ENCODE measurements at places on chromosomes 3 and 15.

DNA sequence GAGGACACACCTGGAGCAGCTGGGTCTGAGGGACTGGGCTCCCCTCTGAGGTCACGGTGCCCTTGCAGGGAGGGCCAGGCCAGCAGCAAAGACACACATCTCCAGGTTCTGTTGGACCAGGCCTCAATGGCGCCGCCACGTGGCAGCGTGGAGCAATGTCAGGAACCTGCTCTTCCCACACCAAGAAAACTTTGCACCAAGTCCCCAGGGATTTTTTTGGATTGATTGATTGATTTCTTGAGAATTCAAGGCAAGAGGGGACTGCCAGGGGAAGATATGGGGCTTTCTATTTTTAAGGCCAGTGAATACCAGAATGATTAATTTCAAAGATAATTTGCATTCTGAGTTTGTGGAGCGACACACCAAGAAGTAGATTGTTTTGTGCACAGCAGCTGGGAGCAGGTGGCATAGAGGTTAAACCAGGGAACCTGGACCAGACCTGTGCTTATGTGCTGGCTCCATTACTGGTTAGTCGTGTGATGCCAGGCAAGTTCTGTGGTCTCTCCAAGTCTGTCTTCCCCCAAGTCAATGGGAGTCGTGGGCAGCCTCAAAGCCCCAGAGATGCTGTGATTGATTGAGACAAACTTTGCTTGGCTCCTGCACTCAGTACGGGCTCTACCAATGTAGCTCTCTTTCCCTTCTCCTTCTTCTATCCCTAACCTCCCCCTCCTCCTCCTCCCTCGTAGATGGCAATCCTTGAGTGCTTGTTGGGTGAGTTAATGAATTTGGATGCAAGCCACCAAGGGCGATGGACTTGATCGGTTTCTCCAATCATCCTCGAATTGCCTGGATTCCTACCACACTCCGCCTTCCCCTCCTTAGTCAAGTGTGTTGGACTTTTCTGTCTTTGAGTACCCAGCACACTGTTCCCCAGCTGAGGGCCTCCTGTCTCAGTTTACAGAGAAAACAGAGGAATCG, 96.2 kb upstream of the TRPM1 start:
- no peak for DNase-seq

DNA sequence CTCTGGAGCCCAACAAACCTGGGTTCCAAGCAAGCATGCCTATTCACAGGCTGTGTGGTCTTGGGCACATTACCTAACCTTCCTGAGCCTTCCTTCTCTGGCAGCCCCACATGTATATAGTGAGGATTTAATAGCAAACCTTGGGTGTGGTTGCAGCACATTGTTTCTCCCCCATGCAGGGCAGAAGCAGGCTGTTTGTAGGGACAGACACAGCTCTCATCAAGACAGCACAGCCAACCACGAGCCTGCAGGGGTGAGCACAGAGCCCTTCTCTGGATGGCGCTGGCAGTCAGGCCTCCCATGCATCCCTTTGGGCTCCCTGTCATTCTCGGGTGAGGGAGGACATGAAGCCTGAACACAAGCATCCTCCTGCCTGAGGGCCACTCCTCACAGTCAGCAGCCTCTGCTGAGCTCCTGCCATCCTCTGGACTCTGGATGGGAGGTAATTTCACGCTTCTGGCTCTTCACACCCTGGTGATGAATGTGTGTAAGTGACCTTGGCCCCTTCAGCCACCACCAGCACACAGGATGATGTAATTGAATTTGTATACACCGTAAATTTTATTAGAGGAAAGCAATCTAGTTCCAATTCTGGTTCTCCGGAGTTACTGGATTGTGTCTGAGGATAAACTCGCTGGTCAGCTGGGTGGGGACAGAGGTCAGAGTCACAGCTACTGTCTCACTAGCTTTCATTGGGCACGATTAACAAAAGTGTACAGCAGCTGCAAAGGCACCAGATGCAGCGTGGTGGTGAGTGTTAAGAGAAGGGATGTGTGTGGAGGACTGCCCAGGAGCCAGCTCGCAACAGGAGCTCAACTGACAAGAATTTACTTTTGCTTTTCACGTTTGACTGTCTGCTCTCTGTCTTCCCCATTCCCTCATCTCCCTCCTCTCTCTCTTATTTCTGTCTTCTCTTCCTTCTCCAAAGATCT, 118.1 kb downstream of the CLSTN2 start:
- peak; percentile 14 for DNase-seq

- no peak for DNase-seq
These were observed 119.9 kb downstream of the KLF13 start for GRCh38 chr15:31446546-31446945.

- DNase-seq = no peak
These were observed 184.0 kb downstream of the EBLN2 start for GRCh38 chr3:73245459-73245858.

DNA sequence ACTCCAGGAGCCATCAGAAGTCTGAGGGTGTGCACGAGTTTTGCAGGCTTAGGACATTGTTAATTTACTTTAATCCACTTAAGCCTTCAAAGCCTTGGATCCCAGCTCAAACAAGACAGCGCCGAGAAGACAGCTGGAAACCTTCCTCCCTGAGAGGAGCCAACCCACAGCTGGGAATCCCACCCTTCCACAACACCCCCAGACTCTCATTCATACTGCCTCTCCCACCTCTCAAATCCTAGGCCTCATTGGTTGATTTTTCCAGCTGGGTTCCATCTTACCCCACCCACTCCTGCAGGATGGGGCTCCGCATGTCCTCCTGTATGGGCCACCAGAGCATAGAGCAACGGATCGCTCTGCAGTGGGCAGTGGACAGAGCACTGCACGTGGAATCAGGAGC, 80.4 kb downstream of the SEMA5B start:
- no peak for DNase-seq

DNA sequence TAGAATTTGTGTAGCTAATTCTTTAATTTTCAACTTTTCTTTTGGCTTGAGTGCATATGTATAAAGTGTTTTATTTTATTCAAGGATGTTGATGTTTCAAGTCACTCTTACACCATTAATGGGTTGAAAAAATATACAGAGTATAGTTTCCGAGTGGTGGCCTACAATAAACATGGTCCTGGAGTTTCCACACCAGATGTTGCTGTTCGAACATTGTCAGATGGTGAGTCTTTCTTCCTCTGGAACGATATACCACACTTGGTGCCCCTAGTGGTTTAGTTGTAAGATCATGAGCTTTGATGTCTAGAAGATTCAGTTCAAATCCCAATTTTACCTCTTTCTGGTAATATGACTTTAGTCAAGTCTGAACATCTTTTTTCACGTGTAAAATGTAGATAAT, 119.3 kb downstream of the HCN4 start:
- no peak for DNase-seq

DNA sequence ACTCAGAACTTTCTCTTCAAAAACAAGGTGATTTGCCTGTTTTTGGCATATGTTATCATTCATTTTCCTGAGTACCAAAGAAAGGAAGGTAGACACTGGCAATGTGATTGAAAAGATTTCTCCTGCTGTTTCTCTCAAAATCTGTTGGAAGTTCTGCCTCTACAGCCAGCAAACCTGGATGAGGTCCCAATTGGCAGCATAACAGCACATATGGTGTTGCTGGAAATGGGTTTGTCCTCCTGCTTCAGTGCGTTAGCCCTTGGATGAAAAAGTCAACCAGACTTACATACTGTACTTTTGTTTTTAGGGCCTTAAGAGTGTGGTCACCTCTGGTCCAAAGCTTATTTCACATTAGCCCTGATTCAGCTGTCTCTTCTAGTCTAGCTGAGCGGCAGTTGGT, 237.6 kb upstream of the MME start:
- DNase-seq = no peak

DNA sequence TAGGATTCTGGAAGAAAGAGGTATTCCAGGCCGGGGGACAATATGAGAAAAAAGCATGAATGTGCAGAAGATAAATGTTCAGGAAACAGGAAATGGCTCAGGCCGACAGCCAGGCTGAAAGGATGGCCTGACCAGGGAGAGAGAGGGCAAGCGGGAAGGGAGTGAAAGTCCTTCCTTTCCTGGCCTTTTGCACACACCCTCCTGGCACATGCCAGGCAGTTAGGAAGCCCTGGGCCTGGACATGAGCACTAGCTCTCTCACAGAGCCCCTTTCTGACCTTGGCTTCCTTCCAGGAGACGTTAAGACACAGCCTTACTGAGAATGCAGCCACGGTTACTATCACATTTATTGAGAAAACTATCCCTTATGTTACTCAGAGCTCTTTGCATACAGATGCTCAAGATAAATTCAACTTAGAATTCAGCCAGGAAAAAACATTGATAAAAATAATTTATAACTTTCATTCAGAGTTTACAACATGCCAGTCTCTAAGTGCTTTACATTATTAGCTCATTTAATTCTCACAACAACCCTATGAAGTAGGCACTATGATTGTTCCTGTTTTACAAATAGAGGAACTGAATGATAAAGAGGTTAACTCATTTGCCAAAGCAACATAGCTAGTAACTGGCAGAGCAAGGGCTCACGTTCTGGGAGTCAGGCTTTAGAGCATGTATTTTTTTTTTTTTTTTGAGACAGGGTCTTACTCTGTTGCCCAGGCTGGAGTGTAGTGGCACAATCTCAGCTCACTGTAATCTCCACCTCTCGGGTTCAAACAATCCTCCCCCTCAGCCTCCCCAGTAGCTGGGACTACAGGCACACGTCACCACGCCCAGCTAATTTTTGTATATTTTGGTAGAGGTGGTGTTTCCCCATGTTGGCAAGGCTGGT, 39.4 kb upstream of the SMAD3 start:
- DNase-seq = no peak

- peak; percentile 47 for DNase-seq
These were observed 178.5 kb upstream of the ZBTB20 start for GRCh38 chr3:115325539-115325938.

- no peak for DNase-seq
These were observed 59.7 kb downstream of the RPN1 start for GRCh38 chr3:128590948-128591347.

DNA sequence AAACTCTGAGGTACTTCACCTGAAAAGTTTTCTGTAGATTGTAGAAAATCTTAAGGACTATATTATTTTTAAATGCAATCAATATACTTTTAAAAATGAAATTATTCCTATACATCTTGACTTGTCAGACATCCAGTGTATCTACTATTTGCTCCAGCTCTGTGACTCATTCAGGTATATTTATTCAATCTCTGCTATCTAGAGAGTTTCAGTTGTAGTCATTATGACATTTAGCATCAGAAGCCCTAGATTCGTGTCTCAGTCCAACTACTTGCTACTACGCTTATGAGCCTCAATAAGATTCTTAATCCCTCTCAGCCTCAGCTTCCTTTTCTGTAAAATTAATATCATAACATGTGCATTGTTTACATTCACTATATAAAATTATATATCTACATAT, 22.3 kb upstream of the EIF1B start:
- DNase-seq = no peak

GRCh38 chr3:137131081-137131480, 173.3 kb downstream of the IL20RB start:
- DNase-seq = no peak

GRCh38 chr3:5143464-5143863, 21.4 kb downstream of the ARL8B start:
- no peak for DNase-seq

DNA sequence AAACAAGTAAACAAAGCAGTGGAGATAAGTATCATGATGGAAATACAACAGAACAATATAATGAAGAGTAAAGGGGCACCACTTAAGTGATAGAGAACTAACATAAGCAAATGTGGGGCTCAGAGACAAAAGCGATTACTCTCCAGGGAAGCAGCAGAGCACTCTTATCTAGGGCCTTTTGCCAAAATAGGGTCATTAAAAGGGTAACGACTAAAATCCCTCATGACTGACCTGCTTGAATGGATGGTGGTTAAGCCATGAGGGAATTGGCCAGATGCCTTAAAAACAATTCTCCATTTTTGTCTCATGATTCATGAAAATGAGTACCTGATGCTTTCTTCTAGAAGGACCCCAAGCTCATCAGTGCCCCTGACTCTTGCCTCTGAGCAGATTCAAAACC, 3.2 kb upstream of the SLC7A14 start:
- DNase-seq = no peak

DNA sequence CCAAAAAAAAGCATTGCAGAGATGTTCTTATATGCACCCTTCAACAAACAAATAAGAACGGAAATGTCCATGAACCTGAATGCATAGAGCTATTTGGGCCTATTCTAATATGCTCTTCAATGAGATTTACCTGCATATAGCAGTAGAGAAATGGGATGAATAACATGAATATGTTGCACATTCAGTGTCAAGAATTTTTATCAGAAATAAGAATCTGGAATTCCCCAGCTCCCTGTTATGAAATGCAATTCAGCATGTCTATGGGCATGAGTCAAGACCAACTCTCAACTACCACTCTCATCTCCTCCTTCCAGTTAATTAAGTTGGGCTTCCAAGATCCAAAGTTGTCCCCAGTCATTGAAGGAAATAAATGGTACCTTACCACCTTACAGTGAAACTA, 133.7 kb upstream of the ALCAM start:
- no peak for DNase-seq

DNA sequence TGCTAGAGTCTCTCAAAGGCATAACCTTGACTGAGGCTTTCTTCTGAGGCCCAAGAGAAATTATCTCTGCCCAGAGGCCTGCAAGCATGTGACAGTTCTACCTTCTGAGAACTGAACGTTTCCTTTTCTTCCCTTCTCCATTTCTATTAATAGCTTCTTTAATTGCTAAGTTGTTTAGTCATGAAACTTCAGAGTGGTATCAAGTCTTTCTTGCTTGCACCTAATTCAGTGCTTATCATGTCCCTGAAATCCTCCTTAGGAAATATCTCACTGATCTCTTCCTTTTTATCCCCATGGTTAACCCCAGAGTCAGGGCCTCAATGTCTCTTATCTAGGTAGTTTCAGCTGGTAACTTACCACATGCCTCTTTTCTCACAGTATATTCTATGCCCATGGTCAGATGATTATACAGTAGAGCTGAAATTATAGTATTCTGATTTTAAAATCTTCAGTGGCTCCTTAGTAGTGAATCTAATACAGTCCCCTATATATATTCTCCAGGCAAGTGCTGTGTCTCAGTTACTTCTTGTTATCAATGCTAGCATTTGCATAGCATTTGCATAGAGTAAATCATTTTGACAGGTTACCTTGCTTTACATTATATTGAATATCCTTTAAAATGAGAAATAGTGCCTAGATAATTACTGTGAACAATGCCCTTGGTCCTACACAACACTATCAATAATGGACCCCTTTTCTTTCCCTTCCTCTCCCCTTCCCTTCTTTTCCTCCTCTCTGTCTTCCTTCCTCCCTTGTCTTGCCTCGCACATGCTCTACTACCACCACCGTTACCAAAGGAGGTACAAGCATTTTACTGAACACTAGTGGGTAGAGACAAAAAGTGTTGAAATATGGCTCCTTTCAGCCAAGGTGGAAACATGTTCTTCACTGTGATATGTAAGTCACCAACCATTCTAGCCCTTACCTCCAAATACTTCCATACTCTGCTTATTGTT, 33.0 kb downstream of the KBTBD8 start:
- no peak for DNase-seq

GRCh38 chr15:28269097-28269496, 52.9 kb downstream of the HERC2 start:
- DNase-seq = no peak

- DNase-seq = no peak
These were observed 400.2 kb upstream of the TBL1XR1 start for GRCh38 chr3:177597311-177598096.
